ENCODE measurements at places on chromosomes 2 and 18.

GRCh38 chr2:107197594-107198294 is 311.8 kb upstream of the ST6GAL2 start:
- no peak for DNase-seq

GRCh38 chr18:56487801-56488200 is 150.6 kb downstream of the TXNL1 start:
- DNase-seq, result no peak

- DNase-seq, result no peak
Observed at GRCh38 chr2:148936857-148937450, 61.9 kb downstream of the KIF5C start.

DNA sequence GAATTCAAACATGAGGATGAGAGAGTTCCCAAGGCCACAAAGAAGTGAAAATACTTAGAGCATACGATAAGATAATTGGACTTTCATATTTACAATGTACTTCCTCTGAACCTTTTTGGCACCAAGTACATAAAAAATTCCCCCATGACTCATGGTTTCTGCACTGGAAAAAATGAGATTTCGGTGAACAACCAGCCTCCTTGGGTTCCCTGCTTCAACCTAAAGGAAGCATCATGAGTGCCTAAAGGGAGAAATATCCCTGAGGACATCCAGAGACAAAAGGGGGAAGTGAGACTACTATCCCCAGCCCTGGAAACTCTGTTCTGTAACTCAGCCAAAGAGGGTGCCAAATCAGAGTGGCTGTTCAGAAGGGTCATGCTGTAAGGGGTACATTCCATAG is 562.7 kb upstream of the SLC39A10 start:
- DNase-seq, result peak; percentile 7

- peak; percentile 11 for DNase-seq
Observed at GRCh38 chr18:79139206-79139605, 70.0 kb downstream of the ATP9B start.

GRCh38 chr2:219968685-219969345 is 341.4 kb downstream of the SLC4A3 start:
- DNase-seq, result peak; percentile 12

- DNase-seq, result no peak
Observed at GRCh38 chr18:79510046-79510685, 114.4 kb downstream of the NFATC1 start.

GRCh38 chr2:58304843-58305242 is 63.7 kb upstream of the FANCL start:
- DNase-seq, result no peak

- DNase-seq, result no peak
Observed at GRCh38 chr2:73984203-73984921, at the start of gene TET3. TET3 (plus strand) TSS chr2:73984910; CDS start chr2:73986404, 1,494 bp downstream.

DNA sequence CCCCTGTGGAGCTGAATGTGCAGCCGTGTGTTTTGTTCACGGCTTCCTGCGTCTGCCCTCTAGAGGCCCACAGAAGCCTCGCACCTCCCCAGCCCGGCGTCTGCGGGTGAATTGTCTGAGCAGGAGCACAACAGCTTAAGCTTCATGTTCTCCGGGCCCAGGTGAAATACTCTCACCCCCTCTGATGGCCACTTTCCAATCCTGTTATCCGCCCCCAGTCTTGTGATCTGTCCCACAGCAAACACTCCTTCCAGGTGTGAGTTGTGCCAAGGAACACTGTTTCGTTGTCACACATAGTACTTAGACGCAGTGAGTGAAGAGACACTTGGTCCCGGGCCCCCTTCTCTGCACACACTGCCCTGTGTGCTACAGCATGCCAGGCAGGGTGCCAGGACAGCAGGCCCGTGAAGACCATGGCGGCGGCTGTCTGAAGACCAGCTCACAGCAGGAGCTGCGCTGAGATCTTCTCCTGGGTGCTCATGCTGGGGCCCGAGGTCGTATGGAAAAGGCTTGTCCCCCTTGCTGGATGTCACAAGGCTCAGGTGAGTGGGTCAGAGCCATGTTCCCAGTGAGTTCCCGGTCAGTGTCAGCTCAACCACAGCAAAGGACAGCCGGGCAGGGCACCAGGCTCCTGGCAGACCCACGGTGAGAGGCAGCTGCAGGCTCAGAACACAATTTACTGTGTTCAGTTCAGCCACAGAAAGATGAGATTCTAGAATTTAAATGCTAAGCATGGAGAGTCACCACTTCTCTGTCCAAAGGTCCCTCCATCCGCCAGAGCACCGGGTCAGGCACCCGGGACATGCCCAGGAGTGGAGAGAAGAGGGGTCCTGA is 6.8 kb upstream of the PXDN start:
- DNase-seq, result peak; percentile 87

DNA sequence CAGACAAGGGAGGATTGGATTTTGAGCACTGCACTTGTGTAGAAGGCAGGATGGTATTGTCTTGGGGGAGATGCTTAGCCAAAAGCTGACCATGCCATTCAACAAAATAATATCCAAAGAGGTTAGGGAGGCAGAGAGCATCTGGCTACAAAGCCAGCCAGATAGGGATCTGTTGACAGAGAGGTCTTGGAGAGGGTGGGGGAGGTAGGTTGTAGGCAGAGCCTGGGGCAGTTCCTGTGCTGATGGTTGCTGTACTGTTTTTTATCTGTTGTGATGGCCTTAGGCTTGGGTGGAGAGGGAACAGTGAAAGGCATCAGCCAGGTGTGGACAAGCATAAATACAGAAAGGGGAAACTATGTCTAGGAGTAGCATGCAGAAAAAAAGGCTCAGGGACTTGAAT is 100.9 kb downstream of the AQP4 start:
- no peak for DNase-seq

- no peak for DNase-seq
Observed at GRCh38 chr2:242013771-242014170, 144.2 kb downstream of the RTP5 start.

DNA sequence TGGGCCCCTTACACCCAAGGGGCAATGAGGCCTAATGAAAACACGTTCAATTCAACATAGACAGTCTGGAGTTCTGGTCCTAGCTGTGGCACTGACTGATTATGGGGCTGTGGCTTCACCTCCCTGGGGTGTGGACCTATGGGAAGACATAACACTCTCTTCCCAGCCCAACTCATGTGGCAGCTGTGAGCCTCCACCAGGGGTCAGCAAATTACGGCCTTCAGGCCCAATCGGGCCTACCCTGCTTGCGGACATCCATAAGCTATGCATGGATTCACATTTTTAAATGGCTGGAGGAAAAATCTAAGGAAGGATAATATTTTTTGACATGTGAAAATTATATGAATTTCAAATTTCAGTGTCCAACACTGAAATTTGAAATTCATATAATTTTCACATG is 101.3 kb downstream of the LOXHD1 start:
- DNase-seq, result no peak

All from fibroblast of skin of right biceps (primary cell).